Activated CD4-positive, alpha-beta T cell treated with anti-CD3 and anti-CD28 coated beads, Interleukin-2, amount 50 U/mL, for 48 hours (primary cell): ENCODE measurements at places on chromosomes 2 and 18.

DNA sequence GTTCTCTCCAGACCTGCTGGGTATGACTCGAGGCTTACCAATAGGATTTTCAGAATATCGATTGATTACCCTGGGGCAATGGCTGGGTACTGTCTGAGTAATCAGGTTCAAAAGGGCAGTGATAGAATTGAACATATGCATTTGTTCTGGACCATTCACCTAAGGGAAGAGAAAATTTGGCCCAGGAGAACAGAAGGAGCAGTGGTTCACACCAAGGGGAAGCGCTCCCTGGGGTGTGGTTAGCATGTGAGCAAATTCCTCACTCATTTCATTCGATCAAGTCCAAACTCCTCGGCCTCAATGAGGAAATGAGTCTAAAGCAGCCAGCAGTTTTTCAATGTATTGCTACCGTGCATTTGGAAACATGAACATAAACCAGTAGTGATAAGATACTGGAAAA, 55.6 kb downstream of the CYP26B1 start:
- no peak for DNase-seq

DNA sequence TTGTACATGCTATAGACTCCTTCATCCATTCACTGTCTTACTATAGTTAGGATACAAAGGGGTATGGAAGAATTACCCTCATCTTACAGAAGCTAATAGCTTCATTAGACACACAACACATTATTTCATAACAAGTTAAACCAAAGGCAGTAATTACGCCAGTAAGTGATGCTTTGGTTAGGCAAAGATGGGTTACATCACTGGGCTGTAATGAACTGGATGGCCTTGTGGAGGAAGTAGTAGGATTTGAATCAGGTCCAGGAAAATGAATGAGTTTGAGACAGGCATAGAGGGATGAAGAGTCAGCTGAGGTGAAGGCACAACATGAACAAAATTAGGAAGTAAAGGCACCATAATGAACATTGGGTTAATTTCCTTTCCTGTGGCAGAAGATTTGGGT, 80.1 kb downstream of the SOCS6 start:
- DNase-seq = no peak

DNA sequence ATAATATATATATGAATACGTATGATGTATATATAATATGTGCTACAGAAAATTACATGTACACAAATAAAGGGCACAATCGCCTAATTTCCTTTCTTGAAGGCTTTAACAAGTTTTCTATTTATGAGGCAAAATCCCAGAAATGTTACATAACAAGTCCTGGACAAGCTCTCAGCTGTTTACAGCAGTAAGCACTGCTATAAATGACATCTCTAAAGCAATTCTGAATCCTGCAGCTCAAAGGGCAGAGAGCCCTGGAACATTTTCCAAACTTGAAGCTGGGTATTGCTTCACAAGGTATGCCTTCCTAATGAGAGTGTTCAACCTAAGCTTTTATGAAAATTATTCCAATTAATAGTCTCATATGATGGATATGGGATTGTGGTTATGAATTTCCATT, 222.3 kb upstream of the GCFC2 start:
- DNase-seq = no peak

GRCh38 chr18:40907842-40908241, 1047.2 kb upstream of the PIK3C3 start:
- no peak for DNase-seq

DNA sequence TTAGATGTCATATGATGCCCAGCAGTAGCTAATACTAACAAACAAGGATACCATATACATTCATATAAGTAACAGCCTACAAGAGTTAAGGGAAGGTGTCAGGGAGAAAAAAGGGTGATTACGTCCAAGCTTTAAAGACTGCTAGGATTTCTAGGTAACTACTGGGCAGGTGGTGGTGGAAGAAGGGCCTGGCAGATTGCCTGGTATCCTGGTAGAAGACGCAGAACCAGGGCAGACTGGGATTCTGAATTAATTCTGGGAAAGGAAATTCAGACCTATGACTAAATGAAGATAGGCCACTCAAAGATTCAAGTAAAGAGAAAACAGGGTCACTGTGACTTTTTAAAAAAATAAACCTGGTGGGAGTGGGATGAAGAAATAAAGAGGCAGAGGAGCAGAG, 31.9 kb downstream of the NDUFA10 start:
- no peak for DNase-seq

DNA sequence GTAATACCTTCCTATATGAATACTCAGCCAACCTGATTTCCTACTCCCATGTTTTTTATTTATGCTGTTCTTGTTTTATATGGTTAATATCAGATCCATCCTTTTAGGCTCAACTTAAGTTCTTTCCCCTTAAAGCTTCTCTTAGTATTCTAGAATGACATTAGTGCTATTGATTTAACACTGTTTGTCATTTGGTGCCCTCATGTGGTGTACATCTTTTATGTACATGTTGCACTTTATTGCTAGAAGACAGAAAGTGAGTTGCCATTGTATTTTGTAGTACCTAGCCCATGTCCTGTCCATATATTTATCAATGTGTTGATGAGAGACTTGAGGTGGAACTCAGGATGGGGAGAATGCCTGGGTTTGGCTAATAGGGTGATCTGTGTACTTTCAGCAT, 2.5 kb downstream of the HTRA2 start:
- no peak for DNase-seq

GRCh38 chr18:75062297-75062886, 146.5 kb downstream of the PTGR3 start:
- no peak for DNase-seq

DNA sequence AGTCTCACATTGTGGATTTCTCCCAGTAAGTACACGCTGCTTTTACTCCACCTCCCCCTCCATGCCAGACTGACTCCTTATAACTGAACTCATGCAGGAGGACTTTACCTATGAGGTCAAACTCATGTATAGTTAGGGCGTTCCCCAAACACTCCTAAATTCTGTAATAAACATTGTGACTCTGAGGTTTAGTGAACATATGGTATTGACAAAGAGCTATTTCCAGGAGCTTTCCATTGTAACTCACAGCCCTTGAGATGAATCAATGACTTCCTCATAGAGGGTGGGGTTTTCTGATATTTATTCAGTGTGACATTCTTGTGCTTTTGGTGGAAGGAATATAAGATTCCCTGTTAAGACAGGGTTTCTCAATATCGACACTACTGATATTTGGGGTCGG, 337.4 kb upstream of the SLC14A2 start:
- no peak for DNase-seq

- no peak for DNase-seq
Measured at GRCh38 chr2:120748310-120748709, 12.6 kb downstream of the GLI2 start.

DNA sequence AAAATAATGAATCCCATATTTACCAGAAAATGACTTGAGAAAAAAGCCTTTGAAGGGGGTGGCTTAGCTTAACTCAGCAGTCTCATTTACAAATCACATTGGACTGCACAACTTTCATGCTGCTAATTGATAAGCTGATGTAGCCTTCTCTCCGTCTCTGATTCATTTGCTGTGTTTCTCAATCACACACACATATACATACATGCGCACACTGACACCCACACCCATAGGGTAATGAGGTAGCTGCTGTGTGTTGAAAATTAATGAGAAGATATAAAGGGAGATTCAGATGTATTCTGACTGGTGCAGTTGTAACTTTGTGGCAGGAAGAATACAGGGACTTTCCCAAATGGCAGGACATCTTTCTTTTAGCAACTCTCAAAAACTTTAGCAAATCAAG, 141.9 kb upstream of the GCFC2 start:
- DNase-seq = no peak

GRCh38 chr2:64748561-64748960, 94.8 kb upstream of the SERTAD2 start:
- DNase-seq = no peak

GRCh38 chr18:7488571-7488970, 78.5 kb upstream of the PTPRM start:
- no peak for DNase-seq

DNA sequence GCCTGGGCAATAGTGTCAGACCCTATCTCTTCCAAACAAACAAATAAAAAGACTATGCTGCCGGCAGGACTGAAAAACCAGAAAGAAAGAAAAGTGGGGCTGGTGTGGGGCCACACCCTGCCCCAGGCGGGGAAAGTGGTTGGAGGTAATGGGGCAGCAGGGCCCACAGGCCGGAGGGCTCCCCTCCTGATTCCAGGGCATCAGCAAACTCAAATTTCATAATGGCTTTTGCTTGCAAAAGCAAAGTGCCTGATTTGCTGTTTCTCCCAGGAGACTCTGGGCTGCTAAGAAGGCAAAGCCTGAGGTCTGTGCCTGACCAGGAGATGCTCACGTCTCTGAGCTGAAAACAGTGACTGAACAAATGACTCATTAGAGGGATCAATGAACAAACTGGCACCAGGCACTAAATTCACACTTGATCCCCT, 121.9 kb downstream of the HDAC4 start:
- no peak for DNase-seq

- no peak for DNase-seq
Measured at GRCh38 chr2:123077101-123077500, 948.0 kb upstream of the CNTNAP5 start.

GRCh38 chr2:100395532-100396350, 21.7 kb downstream of the CHST10 start:
- no peak for DNase-seq

- no peak for DNase-seq
Measured at GRCh38 chr2:26487192-26487591, 9.3 kb upstream of the OTOF start.

GRCh38 chr2:240300840-240301239, 134.6 kb upstream of the GPC1 start:
- DNase-seq = no peak

DNA sequence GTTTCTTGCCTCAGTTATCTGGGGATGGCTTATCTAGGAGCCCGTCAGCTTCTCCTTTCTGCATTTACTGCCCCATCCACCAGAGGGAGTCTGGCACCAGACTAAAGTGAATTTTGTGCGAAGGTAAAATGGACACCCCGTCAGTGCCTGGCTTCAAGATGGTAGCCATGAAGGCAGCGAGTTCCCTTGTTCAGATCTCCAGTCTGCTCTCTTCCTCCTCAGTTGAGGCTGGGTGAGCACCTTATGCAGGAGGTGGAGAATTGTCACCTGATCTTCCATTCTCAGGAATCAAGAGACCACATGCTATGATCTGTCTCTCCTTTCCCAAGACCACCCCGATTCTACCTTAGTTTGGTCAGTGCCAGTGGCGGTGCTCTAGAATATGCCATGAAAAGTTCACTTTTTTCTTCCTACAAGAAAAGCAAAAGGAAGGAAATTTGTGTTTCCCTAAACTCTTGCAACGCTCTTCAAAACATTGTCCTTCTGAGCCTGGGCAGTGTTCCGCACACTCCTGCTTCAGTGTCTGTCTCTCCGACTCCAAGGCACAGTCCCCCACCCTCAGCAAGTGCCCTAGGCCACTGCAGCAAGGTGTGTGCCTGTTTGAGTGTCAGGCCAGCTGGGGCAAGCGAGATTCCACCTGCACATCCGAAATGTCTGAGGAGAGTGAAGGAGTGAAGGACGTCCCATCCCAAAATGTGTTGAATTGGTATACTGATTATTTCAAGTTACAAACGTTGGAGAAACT, 168.6 kb downstream of the SS18 start:
- DNase-seq = peak; percentile 51

GRCh38 chr2:14678761-14679160, 46.2 kb downstream of the LRATD1 start:
- no peak for DNase-seq

- DNase-seq = no peak
Measured at GRCh38 chr2:75525434-75526310, 35.1 kb downstream of the EVA1A start.

GRCh38 chr2:166539340-166540162, 45.5 kb upstream of the SCN7A start:
- no peak for DNase-seq

- peak; percentile 45 for DNase-seq
Measured at GRCh38 chr2:148989882-148990493, 48.5 kb upstream of the LYPD6B start.

- DNase-seq = no peak
Measured at GRCh38 chr2:105812180-105813044, 67.7 kb downstream of the NCK2 start.

- DNase-seq = no peak
Measured at GRCh38 chr2:43025709-43026295, 200.6 kb downstream of the ZFP36L2 start.

DNA sequence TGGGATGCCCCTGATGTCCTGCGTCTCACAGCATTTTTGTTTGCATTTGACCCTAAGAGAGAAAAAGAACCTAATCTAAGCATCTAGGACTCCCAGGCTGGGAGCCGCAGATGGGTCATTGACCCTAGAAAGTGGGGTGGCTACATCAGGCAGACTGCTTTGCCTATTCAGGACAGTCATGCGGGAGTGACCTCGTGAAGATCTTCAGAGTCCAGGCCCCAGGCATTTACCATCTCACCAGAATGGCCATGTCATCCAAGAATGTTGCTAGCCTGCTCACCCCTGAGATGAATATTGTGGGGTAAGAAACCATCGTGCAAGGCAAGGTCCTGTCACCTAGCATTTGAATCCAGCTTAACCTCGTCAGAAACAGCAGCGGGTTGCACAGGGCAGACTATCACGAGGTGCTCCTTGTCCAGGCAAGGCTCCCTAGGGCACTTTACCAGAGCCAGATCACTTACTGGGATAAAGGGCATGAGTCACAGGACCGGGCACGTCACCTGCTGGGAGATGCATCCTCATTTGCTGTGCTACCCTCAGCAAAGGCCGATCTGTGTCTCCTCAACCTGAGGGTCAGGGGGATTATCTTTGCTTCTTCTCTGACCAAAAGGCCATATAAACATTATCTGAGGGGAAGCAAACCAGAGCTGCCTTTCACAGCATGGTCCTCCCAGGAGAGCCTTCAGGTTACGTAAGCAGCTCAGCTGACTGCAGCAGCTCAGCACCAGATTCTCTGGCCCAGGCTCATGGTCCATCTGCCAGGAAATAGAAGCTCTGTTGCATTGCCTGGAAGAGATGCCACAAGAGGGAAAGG, 162.3 kb downstream of the ACKR3 start:
- no peak for DNase-seq

GRCh38 chr2:149901231-149901859, 313.8 kb upstream of the MMADHC start:
- no peak for DNase-seq

- no peak for DNase-seq
Measured at GRCh38 chr2:105873281-105873680, 128.6 kb downstream of the NCK2 start.

GRCh38 chr2:11761259-11761658, 14.8 kb downstream of the LPIN1 start:
- no peak for DNase-seq

GRCh38 chr2:40148334-40148733, 303.6 kb downstream of the SLC8A1 start:
- no peak for DNase-seq

GRCh38 chr2:98857001-98857400, 79.0 kb downstream of the CRACDL start:
- DNase-seq = no peak

GRCh38 chr2:66573416-66573815, 138.5 kb downstream of the MEIS1 start:
- no peak for DNase-seq

DNA sequence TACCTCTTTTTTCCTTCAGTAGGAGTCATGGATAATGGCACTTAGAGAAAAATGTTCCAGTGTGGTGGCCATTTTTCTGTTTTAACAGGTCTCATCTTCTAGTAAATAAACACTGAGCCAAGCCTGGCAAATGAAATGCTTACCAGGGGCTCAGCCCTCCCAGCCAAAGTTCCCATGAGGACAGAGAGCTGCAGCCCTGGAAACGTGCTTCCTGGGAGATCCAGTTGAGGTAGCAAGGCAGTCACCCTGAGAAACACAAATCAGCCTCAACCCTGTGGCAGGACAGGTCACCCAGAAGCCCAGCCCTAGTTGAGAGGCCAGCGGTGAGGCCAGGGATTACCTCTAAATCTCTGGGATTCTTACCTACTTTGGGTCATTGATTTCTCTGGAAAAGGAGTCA, 140.1 kb downstream of the LNPK start:
- DNase-seq = no peak
